OCI-M1 (cell line): ENCODE measurements at places on chromosomes 13 and 19.

GRCh38 chr19:39053276-39054090 lies 21.1 kb upstream of the FBXO27 start:
- DNase-seq = no peak

- no peak for DNase-seq
Observed at GRCh38 chr19:56595548-56595899, 422 bp downstream of the ZNF71 start.

- no peak for DNase-seq
Observed at GRCh38 chr13:111952032-111952431, 114.9 kb upstream of the SOX1 start.

- DNase-seq = no peak
Observed at GRCh38 chr19:3499738-3500428, 591 bp downstream of the DOHH start.

DNA sequence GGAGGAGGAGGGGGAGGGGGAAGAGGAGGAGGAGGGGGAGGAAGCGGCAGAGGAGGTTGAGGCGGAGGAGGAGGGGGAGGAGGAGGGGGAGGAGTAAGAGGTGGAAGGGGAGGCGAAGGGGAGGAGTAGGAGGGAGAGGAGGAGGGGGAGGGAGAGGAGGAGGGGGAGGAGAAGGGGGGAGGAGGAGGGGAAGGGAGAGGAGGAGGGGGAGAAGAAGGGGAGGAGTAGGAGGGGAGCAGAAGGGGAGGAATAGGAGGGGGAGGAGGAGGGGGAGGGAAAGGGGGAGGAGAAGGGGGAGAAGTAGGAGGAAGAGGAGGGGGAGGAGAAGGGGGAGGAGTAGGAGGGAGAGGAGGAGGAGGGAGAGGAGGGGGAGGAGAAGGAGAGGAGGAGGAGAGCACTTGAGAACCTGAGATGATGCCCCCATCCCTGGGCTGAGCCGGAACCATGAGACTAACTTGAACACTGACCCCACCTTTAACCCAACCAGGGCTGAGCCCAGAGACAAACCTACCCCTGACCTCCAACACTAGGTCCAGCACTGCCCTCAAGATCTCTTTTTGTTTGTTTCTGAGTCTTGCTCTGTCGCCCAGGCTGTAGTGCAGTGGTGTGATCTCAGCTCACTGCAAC lies 12.6 kb downstream of the ABCA7 start:
- peak; percentile 23 for DNase-seq

DNA sequence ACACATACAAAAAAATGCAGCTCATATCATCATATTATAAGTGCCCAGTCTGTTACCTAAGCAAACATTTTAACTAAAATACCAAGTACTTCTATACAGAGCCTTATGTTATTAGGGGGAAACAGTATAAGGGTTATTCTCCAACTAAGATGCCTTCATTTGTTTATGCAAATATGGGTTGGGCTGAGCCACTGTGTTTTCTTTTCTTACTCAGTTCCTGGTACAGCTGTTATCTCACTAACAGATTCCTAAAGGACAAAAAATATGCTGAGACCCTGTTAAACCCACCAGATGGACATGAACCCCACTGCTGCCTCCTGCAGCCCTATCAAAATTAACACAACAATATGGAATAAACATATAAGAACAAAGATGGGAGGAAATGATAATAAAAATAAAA lies 34.5 kb upstream of the SMAD9 start:
- no peak for DNase-seq

- no peak for DNase-seq
Observed at GRCh38 chr13:43156916-43157315, 133.5 kb downstream of the DNAJC15 start.

DNA sequence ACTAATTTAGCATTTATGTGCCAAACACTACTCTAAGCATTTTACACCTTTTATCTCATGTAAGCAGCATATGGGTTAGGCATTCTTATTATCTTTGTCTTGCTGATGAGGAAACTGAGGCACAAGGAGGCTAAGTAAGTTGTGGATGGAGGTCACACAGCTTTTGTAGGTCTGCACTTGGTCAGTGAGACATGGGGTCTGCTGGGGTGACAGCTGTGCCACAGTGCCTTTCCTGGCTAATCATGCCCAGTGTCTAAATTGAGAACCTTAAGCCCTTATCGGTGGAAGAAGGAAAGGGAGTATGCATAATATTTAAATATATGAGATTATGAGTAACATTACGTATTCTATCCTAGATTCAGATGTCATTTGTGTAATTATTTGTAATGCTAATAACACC lies 226.2 kb downstream of the GGACT start:
- DNase-seq = no peak

GRCh38 chr13:59982631-59983382 lies 180.9 kb downstream of the DIAPH3 start:
- no peak for DNase-seq

- DNase-seq = no peak
Observed at GRCh38 chr13:21966014-21966413, 295.1 kb downstream of the FGF9 start.

DNA sequence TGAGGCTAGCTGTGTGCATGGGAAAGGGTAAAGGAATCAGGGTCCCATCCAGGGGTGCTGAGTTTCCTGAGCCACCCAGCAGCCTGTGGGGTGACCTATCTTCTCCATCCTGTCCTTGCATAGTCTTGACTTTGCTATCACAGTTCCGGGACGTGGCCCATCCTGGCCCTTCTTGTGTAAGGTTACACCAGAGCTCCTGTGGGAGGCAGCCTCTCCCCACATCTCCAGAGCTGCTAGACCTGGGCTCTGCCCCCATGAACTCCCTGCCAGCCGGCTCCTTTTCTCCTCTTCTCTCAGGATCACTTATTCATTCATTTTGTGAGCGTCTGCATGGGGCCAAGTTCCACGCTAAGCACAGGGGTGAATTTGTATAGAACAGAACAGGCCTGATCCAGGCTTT lies 238.9 kb downstream of the TSHZ3 start:
- peak; percentile 2 for DNase-seq

- no peak for DNase-seq
Observed at GRCh38 chr13:107685876-107686275, 529.5 kb downstream of the LIG4 start.

DNA sequence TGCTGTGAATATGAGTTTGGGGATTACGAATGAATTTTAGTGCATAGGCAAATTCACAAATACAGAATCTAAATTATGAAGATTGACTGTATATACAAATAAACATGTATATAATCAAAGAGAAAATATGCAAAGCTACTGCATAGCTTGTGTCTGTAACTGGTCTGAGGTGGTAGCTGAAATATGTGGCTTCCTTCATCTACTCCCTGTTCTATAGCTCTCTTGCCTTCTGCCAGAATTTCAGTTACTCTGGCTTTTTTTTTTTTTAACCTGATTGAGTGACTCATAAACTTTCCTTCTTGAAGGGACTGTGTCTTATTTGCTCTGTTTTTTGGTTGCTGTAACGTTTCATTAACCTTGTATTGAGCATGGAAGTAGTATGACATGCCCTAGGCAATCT lies 26.6 kb downstream of the DNAJC3 start:
- DNase-seq = peak; percentile 22
